Liver (tissue), 10 donors: ENCODE measurements at places on chromosomes 5 and 9. TPM values are rescaled to one million over a fixed set of nuclear protein-coding genes. Genes with fewer than 3 reads are reported as not detected.

TTC23L gene
- total RNA-seq = 0.19 TPM

SMARCA2 gene
- total RNA-seq = 49.4 TPM

DNA sequence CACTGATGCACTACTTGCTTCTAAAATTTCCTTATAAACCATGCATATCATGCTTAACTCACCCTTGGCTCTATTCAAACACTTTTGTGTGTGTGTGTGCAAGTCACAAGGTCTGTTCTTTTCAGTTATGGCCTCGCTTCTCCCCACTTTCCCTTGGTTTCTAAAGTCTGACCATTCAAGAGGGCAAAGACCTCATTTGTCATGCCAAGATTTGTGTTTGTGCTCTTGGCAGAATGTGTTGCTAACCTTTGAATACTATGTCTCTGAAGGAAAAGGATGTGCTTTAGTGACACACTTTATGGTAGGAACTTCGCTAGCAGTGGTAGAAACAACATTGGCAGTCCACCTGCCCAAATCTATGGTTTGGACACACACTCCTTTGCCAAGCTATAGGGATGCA, 50.4 kb downstream of the SNX18 start:
- DNase-seq = no peak

DNA sequence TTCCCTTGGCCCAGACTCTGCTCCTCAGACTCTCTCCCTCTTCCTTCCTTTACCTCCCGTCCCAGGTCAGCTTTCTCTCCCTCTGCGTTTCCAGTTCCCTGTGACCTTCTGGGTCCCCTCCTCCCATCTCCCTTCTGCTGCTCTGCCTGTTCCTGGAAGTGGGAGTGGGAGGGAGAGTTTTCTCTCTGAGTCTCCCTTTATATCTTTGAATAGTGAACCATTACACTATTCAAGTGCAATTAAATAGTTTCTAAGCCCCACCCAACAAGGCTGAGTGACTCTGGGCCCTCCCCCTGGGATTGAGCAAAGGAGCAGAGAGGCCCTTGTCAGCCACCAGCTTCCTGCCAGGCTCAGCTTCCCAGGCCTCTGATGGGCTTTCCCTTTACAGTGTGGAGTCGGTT, 34.8 kb downstream of the THBS4 start:
- no peak for DNase-seq

DNA sequence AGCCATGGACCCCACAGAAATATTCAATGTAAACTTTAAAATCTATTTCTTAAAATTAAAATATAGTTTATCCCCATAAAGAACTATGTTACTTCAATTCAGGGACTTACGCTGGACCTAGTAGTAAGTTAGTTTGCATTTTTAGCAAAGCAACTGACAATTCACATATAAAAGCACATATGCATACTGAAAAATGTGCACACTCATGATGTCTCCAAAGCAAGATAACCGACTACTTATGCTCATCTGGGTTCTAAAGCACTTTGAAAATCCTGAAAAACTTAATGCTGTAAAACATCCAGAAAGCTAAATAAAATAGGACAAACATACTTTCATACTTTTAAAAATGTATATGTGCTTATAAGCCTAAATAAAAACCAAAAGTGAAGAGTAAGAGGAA, 264.4 kb upstream of the GAS1 start:
- no peak for DNase-seq

GRCh38 chr9:15144622-15145061, 162.4 kb downstream of the TTC39B start:
- DNase-seq = no peak

FOXD4L4 gene
- 0.50 TPM for total RNA-seq

DNA sequence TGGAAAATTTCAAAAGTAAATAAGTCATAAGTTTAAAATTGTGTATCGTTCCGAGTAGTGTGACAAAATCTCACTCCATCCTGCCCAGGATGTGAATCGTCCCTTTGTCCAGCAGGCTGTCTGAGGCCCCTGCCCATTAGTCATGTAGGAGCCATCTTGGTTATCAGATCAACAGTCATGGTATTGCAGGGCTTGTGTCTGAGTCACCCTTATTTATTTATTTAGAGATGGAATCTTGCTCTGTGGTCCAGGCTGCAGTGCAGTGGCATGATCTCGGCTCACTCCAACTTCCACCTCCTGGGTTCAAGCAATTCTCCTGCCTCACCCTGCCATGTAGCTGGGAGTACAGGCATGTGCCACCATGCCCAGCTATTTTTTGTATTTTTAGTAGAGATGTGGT, 30.2 kb downstream of the ITGA2 start:
- DNase-seq = no peak

FBLL1 gene
- total RNA-seq = 0.42 TPM

- no peak for DNase-seq
Measured at GRCh38 chr9:127966416-127967150, 14.2 kb downstream of the EEIG1 start.

- DNase-seq = peak; percentile 72
Measured at GRCh38 chr5:158174918-158175851, 316.2 kb upstream of the CLINT1 start.

QRFP gene
- 0.05 TPM for total RNA-seq

GRCh38 chr5:170181902-170182301, 50.9 kb upstream of the C5orf58 start:
- no peak for DNase-seq

DNA sequence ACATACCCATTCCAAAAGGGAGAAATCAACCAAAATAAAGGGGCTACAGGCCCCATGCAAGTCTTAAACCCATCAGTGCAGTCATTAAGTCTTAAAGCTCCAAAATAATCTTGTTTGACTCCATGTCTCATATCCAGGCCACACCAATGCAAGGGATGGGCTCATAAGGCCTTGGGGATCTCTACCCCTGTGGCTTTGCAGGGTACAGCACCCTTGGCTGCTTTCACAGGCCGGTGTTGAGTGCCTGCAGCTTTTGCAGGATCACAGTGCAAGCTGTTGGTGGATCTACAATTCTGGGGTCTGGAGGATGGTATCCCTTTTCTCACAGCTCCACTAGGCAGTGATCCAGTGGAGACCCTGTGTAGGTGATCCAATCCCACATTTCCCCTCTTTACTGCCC, 5.0 kb upstream of the SPINK14 start:
- no peak for DNase-seq

ZDHHC11B gene
- 2.1 TPM for total RNA-seq

GRCh38 chr9:100472788-100473275, at the start of gene TMEFF1:
Gene TMEFF1, plus strand, starts transcription at chr9:100473149. Its CDS starts 396 bp downstream, at chr9:100473545.
- DNase-seq = peak; percentile 39

SLIT3 gene
- total RNA-seq = 0.61 TPM

IL13 gene
- total RNA-seq = not detected

F2RL2 gene
- total RNA-seq = 0.08 TPM

- no peak for DNase-seq
Measured at GRCh38 chr9:136525841-136526499, 19.9 kb downstream of the NOTCH1 start.

DNA sequence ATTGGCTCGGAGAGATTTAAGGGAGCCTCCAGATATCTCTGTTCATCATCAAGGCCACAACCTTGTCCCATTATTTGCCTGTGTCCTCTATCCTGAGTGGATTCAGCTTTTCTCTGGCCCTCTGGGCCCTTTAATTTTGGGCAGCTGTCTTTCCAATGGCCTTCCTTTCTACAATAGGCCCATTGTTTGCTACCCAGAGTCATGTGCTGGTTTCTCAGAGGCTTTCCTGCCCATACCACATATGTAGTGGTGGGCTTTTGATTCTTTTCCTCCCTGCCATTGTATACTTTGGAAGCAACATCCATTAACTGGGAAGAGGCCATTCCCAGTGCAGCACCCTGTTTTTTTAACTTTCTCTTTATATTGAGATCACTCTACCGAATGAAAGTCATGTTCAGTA, 233.9 kb upstream of the SGCD start:
- no peak for DNase-seq

DNA sequence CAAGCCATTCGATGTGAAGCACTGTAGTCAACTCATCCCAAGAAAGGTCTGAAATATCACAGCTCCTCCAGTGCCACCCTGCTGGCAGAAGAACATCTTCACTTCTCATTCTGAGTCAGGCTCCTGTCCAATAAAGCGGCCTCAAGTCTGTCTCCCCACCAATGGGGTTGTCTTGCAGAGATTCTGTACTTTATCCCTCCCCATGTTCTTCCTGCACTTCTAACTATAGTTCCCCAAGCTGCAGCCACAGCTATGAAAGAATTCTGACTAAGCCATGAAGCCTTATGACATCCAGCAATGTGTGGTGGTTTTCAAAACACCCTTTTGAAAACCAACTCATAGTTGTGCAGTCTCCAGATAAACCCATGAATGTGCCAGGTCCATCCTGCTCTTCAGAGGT, 6.8 kb downstream of the MACROH2A1 start:
- DNase-seq = no peak

- DNase-seq = no peak
Measured at GRCh38 chr5:91366551-91366950, 16.6 kb downstream of the ARRDC3 start.

GRCh38 chr9:4137681-4138099, 162.2 kb downstream of the GLIS3 start:
- no peak for DNase-seq

- DNase-seq = no peak
Measured at GRCh38 chr9:113492343-113493202, 29.0 kb downstream of the RGS3 start.

DNA sequence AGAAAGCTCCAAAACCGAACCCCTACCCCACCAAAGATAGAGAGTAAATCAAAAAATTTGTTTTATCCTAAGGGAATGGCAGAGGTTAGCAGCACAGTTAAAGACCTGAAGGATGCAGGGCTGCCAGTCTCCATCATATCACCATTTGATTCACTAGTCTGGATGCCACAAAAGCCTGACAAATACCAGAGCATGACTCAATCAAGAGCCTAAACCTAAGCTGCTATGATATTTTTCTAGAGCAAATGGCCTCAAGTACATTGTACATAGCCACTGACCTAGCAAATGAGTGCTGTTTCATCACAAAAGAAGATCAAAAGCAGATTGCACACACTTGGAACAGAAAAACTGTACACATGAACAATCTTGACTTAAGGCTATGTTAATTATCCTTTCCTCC, 48.0 kb downstream of the DPYSL3 start:
- no peak for DNase-seq

DNA sequence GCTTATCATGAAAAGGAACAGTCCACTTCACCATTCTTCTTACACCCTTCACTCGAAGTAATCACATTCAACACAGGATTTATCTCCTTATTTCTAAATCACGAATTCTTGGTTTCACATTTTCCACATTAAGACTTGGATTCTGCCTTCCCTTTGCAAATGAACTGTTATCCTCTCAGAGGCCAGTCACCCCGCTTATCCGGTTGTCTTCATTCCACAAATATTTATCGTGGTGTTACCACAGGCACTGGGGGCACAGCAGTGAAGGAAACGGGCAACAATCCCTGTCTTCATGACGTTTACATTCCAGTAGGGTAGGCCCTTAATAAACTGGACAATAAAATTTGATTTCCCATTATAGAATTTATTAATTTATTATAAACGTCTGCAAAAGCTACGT, 284.2 kb downstream of the DENND1A start:
- no peak for DNase-seq

MORN5 gene
- not detected for total RNA-seq

DNA sequence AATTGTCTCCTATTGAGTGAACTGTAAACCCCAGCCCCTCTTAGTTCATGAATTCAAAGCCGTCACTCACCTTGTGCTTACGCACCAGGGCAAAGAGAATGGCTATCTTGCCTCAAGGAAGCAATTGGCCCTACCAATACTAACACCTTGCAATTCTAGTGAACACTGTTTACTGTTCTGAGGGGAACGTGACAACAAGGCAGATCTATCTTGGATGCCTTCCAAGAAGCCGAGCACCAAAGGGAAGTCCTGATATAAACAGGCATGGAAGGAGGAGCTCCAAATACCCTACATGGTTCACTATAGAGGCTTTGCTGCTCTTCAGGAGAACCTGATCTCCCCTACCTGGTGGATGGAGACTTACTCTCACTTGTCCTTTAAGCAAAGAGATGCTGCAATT, 1.7 kb upstream of the PLPPR1 start:
- DNase-seq = no peak

- DNase-seq = peak; percentile 75
Measured at GRCh38 chr9:131590907-131591844, 45.9 kb downstream of the PRRT1B start.

GTF2H2C gene
- total RNA-seq = 38.4 TPM

FOXD1 gene
- not detected for total RNA-seq

DNA sequence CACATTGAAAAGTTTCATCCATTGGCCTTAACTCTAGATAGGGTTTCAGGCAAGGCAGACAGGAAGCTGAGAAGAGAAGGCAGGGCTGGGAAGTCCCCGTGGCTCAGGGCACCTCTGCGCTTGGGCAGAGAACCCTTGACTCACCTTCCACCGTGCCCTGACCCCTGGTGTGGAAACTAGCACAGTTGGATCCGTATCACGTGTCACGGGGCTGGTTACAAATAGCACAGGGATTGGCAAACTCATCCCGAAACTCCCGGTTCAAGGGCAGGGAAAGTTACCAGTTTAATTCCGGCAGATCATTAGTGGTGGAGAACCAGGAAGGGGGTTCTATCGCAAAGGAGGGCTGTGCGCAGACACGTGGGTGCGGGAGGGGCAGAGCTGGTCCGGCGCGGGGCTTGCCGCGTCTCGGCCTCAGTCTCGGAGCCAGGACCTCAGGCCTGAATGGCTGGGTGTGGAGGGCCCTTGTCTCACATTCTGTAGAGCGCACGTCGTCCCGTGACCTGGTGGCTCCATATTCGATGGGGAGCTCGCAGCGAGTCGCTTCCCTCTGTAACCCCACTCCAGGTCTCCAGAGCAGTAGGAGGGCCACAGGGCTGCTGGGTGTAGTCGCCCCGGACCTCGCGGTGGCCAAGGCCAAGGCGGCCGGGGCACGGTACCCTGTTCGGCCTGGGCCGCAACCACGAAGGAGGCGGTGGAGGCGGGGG, 771 bp upstream of the TMEM171 start:
- no peak for DNase-seq

DNA sequence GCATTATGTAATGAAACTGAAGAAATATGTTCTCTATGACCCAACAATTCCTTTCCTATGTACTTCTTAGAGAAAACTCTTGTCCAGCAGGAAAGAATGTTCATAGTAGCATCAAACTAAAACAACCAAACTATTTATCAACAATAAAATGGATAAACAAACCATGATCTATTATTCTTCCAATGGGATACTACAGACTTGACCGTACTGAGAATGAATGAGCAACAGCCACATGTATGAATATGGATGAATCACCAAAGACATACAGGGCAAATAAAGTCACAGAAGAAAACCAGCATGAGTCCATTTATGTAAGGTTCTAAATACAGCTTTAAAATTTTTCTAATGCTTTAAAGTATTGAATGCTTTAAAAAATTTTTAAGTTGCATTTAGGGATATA, 73.6 kb upstream of the SUSD1 start:
- no peak for DNase-seq

DNA sequence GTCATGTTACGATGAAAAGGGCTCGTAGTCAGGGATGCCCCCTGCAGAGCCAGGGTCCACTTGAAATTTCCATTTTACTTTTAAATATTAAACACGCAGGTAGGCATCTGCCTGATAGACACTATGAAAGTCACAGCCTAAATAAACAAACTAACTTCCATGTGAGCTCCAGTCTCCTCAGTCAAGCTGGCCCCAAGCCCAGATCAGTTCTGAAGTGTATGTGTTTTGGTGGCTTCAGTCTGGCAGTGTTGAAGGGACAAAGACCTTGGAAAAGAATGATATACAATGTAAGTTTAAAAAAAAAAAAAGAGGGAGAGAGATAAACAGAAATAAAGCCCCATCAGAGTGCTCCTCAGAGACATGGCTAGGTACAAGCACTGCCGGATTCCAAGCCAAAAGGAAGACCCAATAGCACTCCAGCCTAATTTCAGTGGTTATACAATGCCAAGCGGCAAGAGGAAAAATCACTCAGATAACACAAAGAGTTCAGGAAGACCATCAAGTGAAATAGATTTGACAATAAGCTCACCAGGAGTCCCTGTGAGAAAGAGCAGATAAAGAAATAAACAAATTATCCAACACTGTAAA, 181.0 kb downstream of the BNC2 start:
- DNase-seq = no peak
